ENCODE measurements at places on chromosomes 4 and X.

GRCh38 chrX:109812236-109812635 is 79.2 kb upstream of the ACSL4 start:
- DNase-seq, result no peak

DNA sequence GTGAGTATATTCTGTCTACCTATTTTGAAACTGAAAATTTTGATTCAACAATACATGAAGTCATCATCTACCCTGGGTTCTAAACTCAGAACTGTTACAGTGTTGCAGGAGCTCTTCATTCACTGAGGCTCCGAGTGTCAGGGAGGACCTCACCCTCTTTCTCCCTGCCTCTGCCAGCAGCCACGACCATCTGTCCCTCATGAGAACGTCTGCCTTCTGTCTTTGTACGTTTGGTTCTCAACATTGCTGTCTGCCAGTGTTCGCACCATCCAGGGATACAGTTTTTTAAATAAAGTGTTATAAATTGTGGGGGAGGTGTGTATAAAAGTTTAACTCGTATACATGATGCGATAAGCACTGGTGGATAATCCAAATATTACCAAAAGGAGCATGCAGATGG is 55.5 kb downstream of the TRAPPC11 start:
- no peak for DNase-seq

GRCh38 chr4:26670903-26671537 is 87.1 kb downstream of the TBC1D19 start:
- no peak for DNase-seq

DNA sequence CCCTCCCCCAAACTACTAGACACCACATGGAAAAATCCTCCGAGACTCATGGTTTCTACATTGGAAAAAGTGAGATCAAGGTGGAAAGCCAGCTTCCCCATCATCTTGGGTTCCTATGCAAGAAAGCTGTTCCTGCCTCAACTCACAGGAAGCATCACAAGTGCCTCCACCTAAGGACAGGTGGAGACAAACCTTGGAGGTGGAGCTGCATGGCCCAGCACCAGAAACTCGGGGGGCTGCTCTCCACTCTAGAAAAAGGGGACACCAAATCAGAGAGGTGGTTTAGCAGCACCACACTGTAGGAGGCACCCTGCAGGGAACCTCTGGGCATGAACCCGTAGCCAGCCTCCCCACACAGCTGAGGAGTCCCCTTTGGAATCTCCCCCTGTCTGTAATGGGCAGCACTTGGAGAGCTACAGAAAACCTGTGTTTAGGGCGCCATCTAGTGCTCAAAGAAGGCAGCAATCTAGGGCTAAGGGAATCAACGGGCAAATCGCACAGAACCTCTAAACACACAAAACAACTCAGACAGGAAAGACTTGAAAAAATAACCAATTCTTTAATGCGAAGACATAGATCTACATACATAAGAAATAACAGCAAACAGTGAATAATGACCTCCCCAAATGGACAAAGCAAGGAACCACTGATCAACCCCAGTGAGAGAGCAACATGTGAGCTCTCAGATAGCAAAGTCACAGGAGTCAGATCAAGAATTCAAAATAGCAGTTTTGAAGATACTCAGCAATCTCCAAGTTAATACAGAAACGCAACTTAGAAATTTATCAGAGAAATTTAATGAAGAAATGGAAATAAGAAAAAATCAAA is 37.0 kb upstream of the ZBTB33 start:
- peak; percentile 2 for DNase-seq
